ENCODE measurements at places on chromosomes 2 and 18.

DNA sequence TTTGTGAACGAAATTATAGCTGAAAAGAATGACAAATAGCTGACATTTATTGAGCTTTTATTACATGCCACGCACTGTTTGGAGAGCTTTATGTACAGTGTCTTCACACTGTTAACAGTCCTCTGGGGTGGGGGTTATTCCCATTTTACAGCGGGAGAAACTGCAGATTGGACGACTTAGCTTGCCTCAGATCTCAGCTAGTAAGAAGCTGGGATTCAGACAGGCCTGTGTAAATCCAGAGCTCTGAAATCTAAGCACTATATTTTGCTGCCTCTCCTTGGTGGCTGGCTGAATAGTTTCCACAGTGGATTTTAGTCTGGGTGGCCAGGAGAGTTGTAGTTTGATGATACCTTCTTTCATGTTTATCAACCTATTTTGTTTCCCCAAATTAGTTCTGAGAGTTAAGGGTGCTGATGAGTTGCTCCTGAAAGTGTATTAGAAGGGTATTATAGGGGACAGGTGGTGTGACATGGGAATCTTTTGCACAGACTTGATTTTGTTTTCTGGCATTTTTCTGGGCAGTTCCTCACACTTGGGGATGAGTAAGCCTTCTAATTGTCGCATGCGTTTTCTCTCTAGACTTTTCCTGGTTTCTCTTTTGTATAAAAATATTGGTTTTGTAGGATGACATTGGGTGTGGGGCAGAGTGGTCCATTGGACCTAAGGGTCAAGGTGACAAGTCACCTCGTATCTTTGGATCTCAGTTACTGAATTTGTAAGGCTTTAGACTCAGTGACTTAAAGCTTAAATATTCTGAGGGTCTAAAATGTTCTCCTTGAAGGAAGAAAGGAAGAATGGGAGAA is 1.5 kb downstream of the ACSL3 start:
- DNase-seq = no peak

DNA sequence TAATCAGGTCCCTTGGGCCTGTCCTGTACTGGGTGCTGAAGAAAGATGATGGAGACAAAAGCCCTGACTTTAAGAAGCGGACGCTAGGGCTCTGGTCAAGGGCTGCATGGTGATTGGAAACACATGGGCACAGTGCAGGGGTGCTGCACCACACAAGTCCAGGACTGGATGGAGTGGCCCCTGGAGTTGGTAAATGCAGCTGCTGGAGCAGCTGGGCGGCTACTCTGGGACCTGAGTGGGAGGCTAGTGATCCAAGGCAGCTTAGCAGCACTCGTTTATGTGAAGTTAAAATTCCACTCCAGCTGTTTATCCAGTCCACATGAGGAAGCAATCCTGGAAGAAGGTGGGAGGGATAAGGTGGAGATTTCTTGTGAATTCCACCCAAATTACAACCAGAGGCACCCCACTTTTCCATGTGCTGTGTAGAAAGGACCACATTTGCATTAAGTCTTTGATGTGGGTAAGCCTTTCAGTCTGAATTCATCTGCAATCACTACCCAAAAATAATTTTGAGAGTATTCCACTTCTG is 24.9 kb downstream of the MERTK start:
- DNase-seq = no peak

- DNase-seq = no peak
Measured at GRCh38 chr18:29104227-29104626, 927.3 kb upstream of the CDH2 start.

DNA sequence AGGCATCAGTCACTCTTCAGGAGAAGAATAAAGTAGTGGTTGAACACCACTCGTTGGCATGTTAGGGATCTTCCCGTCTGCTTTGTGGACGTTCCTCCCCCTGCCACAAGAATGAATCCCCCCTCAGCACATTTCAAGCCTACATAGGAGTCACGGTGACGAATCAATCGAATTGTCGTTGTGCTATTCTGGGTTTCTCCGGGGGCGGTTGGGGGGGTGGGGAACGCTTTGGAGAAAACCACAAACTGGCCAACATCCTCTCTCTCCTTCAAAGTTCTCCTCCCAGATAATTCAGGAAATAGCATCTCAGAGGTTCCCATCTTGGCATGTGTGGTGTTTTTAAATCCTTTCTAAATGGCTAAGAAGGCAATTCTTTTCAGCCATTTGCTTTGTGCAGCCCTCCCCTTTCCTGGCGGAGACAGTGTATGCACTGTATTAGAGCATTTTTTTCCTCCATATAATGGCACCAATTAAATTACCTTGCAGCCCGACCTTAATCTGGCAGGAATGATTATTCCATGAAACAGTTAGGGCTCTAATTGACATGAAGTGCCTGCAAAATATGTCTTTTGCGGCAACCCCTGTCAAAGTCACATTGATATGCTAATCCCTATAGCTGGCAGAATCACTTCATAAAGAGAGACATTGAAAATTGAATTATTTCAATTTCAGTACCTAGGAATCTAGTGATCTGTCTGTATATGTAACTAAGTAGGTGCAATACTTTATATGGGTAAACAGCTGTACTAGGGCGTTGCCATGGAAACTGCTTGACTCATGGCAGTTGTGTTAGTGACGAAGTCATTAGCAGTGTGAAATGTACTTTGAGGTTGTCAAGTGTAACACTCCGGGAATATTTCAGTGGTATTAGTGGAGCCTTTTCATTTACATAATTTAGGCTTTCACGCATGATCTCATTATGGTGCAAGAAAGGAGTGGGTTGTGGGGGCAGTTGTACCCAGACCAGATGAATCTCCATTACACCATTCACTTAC is 323.4 kb upstream of the SLC14A2 start:
- DNase-seq = no peak

- DNase-seq = no peak
Measured at GRCh38 chr2:216117561-216118340, 8.6 kb downstream of the XRCC5 start.

DNA sequence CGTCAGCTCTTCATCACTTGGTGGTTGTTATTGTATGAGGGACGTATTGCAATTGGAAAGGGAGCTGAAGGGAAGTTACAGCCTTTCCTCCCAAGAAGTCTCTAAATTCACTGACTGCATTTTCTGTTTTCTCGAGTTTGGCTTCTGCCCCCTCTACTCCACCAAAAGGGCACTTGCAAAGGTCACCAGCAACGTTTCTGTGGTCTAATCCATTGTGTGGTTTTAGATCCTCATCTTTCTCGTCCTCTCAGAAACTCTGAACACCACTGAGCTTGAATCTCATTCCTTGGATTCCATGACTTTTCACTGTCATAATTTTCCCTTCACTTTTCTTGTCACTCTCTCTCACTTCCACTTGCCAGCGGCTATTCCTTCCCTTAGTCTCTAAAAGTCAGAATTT is 308.0 kb downstream of the AFF3 start:
- DNase-seq = no peak

GRCh38 chr2:184765112-184765895 is 167.0 kb downstream of the ZNF804A start:
- no peak for DNase-seq

GRCh38 chr18:42620657-42621056 is 494.8 kb downstream of the RIT2 start:
- DNase-seq = no peak

GRCh38 chr2:38744399-38744780 is 6.8 kb downstream of the SRSF7 start:
- DNase-seq = no peak

- no peak for DNase-seq
Measured at GRCh38 chr2:24276349-24276899, 83.9 kb downstream of the ITSN2 start.

GRCh38 chr18:69936191-69936558 is 11.5 kb downstream of the CD226 start:
- DNase-seq = peak; percentile 32

DNA sequence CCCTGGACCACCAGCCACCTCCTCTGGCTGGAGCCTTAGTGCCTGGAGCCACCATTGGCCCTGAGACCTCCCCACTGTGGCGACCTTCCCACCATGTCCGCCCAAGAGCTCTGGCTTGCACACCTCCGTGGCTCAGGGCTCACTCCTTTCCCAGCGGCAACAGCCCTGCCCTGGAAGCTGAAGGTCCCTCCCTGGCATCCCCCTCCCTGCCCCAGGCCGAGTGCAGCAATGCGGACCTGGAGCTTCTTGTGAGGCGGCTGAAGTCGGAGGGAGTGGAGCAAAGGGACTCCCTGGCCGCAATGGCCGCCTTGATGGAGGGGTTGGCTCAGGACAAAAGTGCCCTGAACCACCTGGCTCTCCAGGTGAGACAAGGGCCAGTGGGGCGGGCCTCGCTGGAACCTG is 28.6 kb downstream of the CROCC2 start:
- no peak for DNase-seq

DNA sequence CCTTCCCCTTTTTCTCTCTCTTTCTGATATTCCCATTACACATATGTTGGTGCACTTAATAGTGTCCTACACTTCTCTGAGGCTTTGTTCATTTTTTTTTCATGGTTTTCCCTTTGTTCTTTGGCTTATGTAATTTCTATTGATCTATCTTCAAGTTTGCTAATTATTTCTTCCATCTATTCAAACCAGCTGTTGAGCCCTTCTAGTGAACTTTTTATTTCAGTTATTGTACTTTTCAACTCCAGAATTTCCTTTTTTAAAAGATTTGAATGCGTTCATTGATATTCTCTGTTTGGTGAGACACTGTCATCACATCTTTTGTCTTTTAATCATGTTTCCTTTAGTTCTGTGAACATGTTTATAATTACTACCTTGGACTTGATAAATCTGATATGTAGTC is 118.2 kb downstream of the ARHGEF4 start:
- no peak for DNase-seq

- DNase-seq = no peak
Measured at GRCh38 chr2:79025421-79025820, at the start of gene REG3G. Gene REG3G, plus strand, starts transcription at chr2:79025702. Its CDS starts 392 bp downstream, at chr2:79026094.

- DNase-seq = no peak
Measured at GRCh38 chr2:101753720-101754490, 56.4 kb downstream of the MAP4K4 start.

GRCh38 chr2:97740590-97741182 is 27.3 kb downstream of the ZAP70 start:
- DNase-seq = no peak

- no peak for DNase-seq
Measured at GRCh38 chr2:232511336-232511890, 8.8 kb upstream of the PRSS56 start.

- peak; percentile 78 for DNase-seq
Measured at GRCh38 chr2:191038241-191038725, 24.3 kb upstream of the STAT1 start.

- no peak for DNase-seq
Measured at GRCh38 chr18:11541179-11541578, 68.2 kb upstream of the SLC35G4 start.

DNA sequence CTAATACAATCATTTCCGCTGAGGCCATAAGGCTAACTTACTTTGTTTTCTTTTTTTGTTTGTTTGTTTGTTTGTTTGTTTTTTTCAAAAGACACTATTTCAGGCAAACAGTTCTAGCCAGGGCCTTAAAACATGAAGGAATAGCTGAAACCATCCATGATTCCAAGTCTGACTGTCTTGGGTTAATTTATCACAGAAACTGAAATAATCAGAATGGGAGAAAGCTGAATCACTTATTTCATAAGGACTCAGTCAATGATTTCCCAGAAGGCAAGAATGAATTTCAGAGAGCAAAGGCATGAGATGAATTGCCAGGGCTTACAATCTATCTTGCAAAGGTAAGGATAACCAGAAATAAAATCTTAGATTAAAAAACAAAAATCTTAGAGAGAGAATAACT is 1315.1 kb downstream of the SUCLG1 start:
- no peak for DNase-seq

- no peak for DNase-seq
Measured at GRCh38 chr2:2698182-2699120, 367.4 kb upstream of the MYT1L start.

GRCh38 chr2:30981510-30981909 is 156.7 kb downstream of the GALNT14 start:
- no peak for DNase-seq

DNA sequence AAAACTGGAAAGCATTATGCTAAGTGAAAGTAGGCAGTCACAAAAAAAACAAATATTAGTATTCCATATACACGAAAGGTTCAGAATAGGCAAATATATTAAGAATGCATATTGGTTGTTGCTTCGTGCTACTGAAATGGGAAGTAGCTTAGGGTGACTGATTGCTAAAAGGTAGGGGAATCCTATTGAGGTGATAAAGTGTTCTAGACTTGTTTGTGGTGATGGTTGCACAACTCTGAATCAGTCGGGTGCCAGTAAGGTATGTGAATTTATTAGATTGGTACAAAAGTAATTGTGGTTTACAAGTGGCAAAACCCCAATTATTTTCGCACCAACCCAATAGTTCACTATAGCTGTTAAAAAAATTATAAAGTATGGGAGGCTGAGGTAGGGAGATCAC is 20.7 kb downstream of the USP34 start:
- DNase-seq = no peak
